ENCODE measurements at places on chromosomes 11 and 22.
A peak's percentile ranks its signal among the peaks of the same experiment; 100 is the strongest.

- DNase-seq, result peak; percentile 9
Measured at GRCh38 chr22:39207141-39208012, 37.4 kb downstream of the PDGFB start.

DNA sequence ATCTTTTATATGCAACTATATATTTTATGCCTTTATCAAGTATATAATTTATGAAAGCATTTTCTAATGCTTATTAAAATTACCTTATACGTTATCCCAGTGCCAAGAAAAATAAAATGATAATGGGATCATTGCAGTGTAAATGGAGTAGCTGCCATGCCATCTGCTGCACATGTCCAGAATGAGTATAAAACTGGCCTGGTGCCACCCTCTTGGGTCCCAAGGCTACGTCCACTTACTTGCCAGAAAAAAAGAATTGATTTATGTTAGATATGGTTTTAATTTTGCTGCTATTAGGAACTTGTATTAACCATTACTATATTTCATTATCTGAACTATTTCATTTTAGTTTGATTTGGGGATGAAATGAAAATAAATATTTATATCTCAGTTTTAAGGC lies 1127.1 kb upstream of the CNTN5 start:
- DNase-seq, result no peak

DNA sequence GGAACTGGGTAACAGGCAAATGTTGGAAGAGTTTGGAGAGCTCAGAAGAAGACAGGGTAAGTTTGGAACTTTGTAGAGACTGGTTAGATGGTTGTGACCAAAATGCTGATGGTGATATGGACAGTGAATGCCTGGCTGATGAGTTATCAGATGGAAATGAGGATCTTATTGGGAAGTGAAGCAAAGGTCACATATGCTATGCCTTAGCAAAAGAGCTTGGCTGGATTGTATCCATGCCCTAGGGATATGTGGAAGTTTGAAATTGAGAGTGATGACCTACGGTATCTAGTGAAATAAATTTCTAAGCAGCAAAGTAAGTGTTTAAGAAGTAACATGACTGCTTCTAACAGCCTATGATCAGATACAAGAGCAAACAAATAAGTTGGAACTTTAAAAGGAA lies 17.8 kb downstream of the BBOX1 start:
- DNase-seq, result no peak

- DNase-seq, result no peak
Measured at GRCh38 chr11:69116671-69117070, 39.1 kb upstream of the SMIM38 start.

- DNase-seq, result no peak
Measured at GRCh38 chr11:65498042-65498726, 661 bp upstream of the MALAT1 start.

- no peak for DNase-seq
Measured at GRCh38 chr22:46905415-46905814, 143.0 kb downstream of the TBC1D22A start.

- no peak for DNase-seq
Measured at GRCh38 chr11:4637662-4638047, 378 bp downstream of the OR51D1 start.

GRCh38 chr22:49925525-49926128 lies 7.2 kb downstream of the CRELD2 start:
- DNase-seq, result no peak

- DNase-seq, result no peak
Measured at GRCh38 chr11:69861901-69862300, 42.7 kb upstream of the FGF3 start.

- DNase-seq, result no peak
Measured at GRCh38 chr22:23847991-23848864, 9.4 kb upstream of the DERL3 start.

DNA sequence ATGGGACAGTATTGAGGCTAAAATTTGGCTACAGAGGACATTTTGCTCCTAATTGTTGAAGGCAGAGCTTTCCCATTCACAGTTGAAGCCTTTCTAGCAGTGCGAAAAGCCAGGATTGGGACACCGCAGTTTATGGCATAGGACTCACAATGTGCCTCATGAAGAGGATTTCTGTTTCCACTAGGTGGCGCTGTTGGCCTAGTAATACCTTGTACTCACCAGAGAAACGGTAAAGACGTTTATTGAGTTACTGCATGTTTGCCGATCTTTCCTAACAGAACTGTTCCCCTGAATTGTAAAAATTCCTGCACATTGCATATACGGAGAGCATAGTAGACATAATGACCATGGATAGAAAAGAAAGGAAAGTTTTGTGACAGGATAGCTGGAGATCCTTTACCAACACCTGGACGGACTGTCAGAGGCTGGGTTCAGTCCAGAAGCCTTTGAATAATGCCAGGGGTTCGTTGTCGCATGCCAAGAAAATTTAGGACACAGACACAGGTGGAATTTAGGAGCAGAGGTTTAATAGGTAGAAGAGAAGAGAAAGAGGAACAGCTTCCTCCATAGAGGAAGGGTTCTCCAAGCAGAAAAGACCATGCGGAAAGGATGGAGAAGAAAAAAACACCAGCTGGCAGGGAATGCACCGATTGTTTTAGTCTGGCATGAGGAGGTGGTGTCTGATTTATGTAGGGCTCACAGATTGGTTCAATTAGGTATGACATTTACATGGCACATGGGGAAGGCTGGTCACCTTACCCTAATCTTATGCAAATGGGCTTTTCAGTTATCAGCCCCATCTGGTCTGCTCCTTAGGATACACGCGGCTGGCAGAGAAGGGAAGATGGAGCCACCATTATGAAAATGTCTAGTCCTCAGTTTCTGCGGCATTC lies 10.8 kb upstream of the OR51D1 start:
- DNase-seq, result peak; percentile 51

- DNase-seq, result no peak
Measured at GRCh38 chr22:38310518-38311322, 6.5 kb downstream of the CSNK1E start.

- no peak for DNase-seq
Measured at GRCh38 chr11:74952752-74953151, 3.7 kb downstream of the SPCS2 start.

- DNase-seq, result no peak
Measured at GRCh38 chr11:95154514-95154913, 64.9 kb downstream of the ENDOD1 start.

DNA sequence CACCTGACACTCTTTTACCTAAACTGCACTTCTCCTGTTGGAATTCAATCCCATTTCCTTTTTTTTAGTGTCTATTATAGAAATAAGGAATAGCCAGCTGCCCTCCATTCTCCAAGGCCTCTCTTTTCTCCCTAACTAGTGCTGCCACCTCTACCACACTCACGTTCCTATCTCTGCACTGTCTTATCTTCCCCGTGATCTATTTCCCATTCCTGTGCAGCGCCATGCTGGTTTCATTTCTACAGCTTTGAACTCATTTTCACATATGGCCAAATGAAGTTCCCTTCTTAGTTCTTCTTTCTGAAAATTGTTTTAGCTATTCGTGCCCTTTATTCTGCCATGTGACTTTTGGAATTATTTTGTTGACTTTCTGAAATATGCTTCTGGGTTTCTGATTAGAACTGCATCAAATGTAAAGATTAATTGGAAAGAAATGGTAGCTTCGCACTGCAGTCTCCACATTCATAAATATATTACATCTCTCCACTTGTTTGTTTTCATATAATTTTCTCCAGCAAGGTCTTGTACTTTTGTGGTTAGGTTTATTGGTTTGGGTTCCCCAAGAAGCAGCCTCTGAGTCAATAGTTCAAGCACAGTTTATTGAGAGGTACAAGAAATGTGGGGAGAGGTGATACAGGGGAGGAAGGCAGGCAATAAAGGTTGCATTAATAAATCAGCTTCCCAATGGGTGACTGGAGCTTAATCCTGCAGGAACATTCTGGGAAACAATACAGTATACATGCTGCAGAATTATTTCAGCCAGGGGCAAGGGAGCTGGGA lies 43.7 kb upstream of the DRD2 start:
- no peak for DNase-seq

GRCh38 chr11:16867097-16867496 lies 128.7 kb downstream of the C11orf58 start:
- no peak for DNase-seq

DNA sequence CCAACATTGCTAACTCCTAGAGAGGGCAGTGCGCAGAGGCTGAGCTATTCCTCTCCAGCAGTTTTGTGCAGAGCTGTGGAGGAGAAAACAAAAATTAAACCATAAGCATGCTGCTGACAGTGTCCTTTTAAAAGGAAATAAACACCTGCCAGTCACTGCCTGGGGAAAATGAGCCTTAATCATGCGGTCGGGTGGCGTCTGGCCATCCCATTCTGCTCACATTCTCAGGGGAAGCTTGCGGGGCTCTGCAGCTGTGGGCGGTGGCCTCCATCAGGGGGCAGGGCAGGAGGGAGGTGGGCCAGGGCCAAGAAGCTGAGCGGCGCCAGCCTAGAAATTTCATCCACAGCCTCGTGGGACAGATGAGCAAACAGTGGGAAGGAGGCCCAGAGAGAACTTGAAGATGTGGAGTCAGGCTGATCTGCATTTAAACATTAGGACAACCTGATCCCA lies 71.0 kb upstream of the TP53I11 start:
- DNase-seq, result no peak

- no peak for DNase-seq
Measured at GRCh38 chr11:35145271-35145670, 6.3 kb downstream of the CD44 start.

DNA sequence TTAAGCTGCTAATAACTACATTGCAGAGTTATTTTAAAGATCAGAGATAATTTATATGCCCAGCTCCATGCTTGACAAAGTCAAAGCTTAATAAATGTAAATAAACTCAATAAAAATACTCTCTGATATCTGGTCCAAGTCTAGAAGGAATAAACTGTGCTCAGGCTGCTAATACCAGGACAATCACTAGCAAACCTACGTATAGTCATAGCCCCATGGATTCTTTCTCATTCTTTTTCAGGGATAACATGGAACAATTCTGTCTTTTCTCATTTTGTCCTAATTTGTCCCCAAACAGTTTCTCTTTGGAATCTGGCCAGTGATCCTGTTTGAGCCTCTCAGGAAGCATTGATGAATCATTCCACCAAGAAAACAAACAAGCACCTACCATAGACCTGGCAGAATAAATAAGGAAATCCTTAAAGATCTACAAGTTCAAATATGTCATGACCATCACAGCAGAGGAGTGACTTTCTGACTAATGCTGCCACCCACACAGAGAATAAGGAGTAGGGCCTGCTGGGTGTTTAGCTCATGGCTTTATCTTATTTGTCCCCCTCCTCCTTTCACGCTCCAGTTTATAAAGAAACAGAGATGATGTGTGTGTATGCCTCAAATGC lies 14.1 kb upstream of the B3GNT6 start:
- DNase-seq, result no peak

DNA sequence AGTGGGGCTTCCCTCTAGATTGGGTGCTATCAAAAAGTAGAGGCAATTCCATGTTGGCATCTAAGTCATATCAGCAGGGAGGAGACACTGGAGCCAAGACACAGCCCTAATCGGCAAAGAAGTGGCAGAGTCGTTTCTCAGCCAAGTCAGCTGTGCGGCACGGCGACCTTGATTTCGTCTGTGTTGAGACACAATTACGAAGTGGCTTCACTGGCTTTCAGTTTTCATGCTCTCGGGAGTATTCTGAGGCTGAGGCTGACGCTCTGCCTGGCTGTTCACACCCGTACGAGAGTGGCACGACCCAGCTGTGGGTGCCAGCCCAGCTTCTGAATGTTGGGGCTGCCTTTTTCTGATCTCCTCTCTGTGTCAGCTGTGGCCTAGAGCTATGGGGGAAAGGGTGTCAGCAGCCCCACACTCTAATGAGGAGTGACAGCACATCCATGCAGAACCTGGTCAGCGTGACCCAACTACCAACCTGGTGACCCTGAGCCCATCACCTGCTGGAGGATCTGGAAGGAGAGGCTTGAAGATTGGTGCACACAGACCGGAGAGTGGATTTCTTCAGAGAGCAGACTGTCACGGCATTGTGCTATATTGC lies 105.7 kb upstream of the TMEM45B start:
- DNase-seq, result no peak

DNA sequence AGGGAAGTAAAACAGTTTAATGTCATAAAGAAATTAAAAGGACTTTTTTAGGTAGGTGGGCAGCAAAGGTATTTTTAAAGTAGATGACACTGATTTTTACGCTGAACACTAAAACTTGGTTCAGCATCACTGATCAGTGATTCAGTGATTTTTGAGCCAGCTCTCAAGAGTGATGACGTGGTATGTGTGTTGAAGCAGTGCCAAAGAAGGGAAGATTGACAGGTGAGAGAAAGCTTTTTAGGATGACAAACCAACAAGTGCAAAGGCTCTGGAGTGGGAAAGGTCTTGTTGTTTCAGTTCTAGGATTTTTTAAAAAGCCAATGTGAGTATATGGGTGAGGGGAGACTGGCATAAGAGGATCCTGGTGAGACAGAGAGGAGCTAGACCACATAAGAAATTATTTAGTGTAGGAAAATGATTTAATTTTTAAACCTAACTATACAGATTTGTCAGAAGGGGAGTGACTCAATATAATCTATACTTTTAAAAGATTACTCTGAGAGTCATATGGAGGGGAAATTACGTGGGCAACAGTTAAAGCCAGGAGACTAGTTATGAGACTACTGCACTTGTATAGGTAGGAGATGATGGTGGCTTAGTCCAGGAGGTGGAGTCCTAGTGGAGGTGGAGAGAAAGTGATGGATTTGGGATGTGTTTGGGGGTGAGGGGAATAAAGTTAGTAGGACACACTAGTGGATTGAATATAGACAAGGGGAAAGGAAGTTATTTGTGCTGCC lies 17.6 kb upstream of the CALCB start:
- no peak for DNase-seq

DNA sequence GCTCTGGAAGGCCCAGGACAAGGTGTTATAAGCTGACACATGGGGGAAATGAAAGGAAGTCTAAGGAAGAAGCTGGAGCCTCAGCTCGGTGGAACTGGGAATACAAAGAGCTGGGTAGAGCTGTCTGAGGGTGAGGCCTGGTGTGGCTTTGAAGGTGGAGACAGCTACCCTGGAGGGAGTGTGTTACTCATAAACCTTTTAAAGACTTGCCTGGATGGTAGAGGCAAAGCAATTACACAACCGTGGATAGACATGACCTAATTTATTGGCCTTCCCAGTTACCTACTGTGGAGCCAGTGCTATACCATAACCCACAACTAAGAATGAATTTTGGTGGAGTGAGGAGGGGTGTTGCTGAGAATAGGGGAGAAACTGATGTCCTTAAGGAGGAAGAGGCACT lies 22.6 kb downstream of the EXPH5 start:
- DNase-seq, result no peak

DNA sequence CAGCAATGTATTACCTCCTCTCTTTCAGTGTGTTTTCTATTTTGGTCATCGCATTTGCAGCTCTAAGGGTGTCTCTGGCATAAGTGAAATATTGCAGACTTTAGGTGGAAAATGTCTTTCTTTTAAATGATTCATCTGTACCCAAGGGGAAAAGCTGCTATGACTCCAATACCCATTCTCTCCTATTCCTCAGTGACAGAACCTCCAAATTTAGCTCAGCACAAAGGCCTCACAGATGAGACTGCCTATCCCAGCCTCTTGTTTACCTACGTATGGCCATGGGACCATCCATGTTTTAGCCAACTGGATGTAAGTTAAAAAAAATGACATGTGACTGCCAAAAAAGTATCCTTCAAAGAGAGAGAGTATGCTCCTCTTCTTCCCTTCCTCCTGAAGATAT lies 7.9 kb downstream of the MTMR2 start:
- DNase-seq, result no peak

All from NCI-H510A (cell line).